NCI-H1436 treated with DMSO at 0.1 percent for 48 hours (cell line): ENCODE measurements at places on chromosomes 16 and 17.

- no peak for DNase-seq
These were observed 11.6 kb downstream of the GSG1L2 start for GRCh38 chr17:9810100-9810949.

DNA sequence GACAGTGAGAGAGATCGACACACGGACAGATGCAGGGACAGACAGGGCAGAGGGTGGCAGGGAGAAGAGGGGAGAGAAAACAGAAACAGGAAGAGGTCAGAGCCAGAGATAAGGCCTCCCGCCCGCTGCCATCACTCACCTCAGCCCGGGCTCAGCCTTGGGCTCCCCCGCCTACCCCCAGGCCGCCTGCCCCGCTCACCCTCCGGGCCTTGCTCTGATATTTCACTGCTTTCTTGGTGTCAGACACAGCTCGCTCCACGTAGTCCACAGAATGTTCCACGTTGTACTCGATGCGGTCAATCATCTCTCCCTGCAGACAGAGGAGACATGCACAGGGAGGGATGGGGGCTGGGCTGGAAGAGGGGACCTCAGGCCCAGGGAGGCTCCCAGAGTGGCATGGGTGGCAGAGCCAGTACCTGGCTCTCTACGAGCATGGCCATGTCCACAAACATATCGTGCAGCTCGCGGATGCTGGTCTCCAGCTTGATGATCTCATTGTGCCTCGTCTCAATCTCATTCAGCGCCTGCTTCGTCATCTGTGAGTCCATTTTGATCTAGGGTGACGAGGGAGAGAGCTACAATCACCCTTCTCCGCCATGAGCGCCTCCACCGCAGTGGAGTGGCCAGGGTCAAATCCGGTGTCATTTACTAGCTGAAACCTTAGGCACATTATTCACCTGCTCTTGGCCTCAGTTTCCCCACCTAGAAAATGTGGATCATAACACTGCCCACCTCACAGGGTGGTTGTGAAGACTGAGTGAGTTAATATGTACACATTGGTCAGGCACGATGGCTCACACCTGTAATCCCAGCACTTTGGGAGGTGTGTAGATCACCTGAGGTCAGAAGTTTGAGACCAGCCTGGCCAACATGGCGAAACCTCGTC lies 8.2 kb downstream of the HSD3B7 start:
- DNase-seq = no peak

GRCh38 chr16:65725156-65725845 lies 603.4 kb upstream of the CDH11 start:
- no peak for DNase-seq

GRCh38 chr16:1019231-1020090 lies 37.9 kb downstream of the SOX8 start:
- no peak for DNase-seq

GRCh38 chr17:14513835-14514234 lies 213.0 kb downstream of the HS3ST3B1 start:
- DNase-seq = no peak

DNA sequence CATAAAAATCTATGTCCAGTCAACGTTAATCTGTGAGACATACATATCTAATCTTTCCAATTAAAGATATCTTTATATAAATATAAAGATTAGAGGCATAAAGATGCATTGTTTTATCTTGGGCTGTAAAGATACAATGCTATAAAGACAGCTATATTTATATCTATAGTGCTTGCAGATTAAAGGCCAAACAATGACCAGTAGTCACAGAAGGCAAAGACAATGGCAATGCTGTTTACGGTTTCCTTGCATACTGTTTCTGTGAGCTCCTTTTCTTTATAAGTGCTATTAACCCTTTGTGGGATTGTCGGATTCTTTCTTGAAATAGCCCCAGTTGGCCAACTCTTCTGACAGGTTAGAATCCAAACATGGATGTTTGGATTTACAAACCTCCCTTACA lies 85.5 kb upstream of the SALL1 start:
- no peak for DNase-seq

DNA sequence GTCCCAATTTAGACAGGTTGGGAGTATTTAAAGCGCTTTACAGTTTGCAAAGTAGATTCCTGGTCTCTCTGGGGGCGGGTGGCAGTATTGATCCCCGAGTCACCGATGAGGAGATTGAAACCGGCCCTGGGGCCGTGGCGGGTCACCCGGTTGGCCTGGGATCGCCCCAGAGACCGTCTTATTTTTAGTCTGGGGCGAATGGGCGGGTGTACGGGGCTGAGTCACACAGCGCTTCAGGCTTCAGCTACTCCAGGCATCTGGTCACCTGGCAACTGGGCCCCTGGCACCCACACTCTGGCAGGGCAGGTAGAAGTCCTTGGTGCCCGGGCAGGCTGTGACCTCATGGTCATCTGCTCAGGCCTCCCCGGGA lies 669 bp downstream of the MIEF2 start:
- no peak for DNase-seq

GRCh38 chr17:40610359-40610758 lies 37.3 kb downstream of the SMARCE1 start:
- DNase-seq = no peak

DNA sequence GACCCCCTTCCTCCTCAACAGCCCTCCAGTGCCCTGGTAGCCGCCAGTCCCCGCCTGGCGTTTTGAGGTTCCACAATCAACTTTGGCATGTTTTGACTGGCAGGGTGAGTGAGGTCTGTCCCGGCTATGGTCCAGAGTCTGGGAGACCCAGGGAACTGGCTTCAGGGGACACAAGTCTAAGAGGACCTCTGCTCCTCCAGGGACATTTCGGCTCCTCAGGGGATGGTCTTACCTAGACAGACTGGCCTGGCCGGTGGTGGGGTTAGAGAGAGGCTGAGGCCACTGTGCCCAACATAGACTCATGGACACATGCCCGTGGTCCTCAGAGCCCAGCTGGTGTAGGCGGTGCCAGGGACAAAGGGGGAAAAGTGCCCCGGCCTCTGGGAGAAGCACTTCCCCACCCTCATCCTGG lies 2.2 kb downstream of the TMC8 start:
- DNase-seq = no peak

- no peak for DNase-seq
These were observed 20.1 kb upstream of the ABCC3 start for GRCh38 chr17:50614471-50615051.

DNA sequence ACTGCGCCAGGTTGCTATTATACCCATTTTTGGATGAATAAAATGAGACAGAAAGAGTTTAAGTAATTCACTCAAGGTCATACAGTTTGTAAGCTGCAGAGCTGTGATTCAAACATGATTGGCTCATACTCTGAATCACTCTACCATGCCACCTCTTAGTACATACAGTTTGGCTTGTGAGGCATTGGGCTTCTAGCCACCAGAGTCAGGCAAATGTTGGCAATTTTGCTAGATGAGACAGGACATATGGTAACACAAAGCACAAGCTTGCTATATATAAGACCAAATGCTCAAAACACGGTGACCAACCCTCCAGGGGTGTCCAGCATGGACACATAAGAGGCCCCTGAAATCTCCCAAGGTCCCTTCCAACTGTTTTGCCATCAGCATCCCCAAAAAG lies 236.0 kb upstream of the IRX5 start:
- no peak for DNase-seq

GRCh38 chr17:42058063-42058462 lies 7.7 kb upstream of the C17orf113 start:
- no peak for DNase-seq

- no peak for DNase-seq
These were observed at the start of gene HOXB6 for GRCh38 chr17:48604770-48605329. TSS of gene HOXB6 (minus strand) at chr17:48604986. CDS start at chr17:48598150, 6,836 bp downstream.

GRCh38 chr17:10261098-10261497 lies 62.7 kb upstream of the GAS7 start:
- no peak for DNase-seq

DNA sequence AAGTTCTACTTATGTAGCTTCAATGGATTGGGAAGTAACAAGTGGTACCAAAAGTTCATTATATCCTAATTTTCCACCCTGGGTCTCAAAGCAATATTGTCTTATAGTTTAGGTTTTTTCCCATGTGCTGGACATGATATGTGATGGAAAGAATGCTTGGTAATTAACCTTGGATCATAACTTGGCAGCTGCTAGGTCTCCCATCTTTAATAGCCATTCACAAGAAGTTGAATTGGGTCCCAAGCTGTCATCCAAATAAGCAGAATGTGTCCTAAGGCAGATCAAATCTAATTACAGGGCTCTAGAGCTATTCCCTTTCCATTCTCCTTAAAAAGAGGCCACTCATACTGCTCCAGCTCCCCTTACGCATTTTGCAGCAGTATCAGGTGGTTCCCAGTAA lies 44.7 kb upstream of the KCNJ16 start:
- no peak for DNase-seq

DNA sequence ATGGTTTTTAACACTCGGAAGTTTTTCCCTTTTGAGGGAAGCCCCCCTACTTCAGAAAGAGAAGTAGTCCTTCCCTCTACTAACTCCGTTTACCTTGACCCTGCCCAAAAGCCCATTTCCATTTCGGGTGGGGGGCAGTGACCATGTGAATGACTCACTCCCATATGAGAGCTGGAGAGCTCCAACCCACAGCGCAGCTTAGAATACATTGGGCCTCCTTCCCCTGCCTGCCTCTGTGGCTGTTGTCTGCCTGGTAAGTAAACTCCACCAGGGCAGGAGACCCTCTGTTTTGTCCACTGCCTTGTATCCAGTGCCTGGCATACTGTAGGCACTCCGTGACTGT lies 985 bp downstream of the SGSM2 start:
- no peak for DNase-seq

- no peak for DNase-seq
These were observed 16.3 kb downstream of the SOX9 start for GRCh38 chr17:72137161-72137560.

GRCh38 chr16:67357561-67357960 lies 30.9 kb downstream of the LRRC36 start:
- DNase-seq = no peak
